ENCODE measurements at places on chromosomes 13 and 19.
A peak's percentile ranks its signal among the peaks of the same experiment; 100 is the strongest.

DNA sequence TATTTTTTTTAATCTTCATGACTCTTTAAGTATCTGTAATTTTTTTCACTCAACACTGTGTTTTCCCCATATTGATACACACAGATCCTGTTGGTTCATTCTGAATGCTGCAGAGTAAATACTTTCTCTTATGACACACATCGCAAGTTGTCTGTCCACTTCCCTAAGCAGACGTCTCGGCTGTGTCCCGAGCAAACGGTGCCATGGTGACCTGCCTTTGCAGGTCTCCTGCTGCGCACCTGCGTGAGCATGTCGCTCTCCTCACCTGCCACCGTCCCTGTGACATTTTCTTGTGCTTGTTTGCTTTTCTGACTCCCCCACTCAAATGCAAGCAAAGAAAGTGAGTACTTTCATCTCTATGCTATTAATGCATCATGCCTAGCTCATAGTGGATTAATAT, 57.8 kb downstream of the CCDC70 start:
- peak; percentile 76 for DNase-seq

DNA sequence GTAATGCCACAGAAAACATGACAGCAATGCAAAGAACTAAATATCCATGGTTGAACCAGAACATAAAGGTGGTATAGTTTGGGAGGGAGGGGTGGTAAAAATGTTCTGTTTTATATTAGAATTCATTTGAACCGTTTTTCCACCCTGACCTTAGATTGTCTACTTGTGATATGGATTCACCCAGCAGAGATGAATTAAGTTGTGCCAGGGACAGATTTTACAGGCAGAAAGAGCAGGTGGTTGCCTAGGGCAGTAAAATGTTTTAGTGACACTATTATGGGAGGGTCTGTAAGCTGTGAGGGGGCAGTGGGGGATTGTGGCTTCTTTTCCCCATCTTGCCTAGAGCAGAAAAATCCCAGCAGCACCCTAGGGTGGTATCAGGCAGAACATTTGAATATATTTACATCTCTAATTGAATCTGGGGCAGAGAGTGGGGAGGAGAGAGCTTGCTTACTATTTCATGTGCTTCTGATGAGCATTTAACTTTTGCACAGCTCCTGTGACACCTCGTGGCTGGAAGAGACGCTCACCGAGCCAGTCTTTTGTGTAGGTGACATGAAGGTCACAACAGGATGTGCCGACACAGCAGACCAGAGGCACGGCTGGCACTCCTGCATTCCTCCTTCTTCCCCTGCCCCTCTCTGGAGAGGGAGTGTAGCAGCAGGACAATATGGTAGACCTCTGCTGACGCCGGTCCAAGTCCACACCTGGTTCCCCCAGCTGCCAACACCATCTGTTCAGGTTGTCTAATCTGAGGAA, 452.3 kb downstream of the IRS2 start:
- DNase-seq, result no peak

- DNase-seq, result peak; percentile 90
These were observed 821 bp downstream of the TDRD3 start for GRCh38 chr13:60397704-60398378.

DNA sequence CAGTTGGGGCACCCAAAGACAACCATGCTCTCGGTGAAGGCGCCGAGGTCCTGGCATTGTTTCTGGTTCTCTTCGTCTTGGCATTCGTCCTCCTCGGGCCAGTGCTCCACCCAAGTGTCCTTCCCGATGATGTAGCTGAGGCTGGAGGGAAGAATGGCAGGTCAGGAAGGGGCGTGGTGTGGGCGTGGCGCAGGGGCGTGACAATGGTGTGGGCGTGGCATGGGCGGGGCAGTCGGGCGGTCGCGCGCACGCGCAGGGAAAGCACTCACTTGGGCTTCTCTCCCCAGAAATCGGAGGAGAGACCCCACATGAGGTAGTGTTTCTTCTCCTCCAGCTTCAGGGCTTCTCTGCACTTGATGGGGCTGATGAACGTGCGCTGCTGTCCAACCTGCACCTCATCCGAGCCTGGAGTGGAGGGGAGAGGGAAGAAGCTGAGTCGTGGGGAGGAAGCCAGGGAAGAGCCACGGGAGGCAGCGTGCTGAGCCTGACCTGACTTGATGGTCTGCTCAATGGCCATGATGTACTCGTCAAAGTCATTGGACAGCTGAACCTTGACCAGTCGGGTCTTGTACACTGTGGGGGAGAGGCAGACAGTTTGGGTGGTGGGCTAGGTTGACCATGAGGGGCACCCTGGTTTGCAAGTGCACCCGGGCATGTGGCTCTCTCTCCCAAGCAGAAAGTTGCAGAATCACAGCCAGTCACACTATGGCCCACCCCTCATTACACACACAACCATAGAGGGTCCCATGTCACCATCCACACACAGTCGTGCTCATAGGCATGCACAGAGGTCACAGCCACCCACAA, 8.1 kb upstream of the TNFSF14 start:
- no peak for DNase-seq

GRCh38 chr13:100214886-100215285, 126.0 kb downstream of the PCCA start:
- no peak for DNase-seq

DNA sequence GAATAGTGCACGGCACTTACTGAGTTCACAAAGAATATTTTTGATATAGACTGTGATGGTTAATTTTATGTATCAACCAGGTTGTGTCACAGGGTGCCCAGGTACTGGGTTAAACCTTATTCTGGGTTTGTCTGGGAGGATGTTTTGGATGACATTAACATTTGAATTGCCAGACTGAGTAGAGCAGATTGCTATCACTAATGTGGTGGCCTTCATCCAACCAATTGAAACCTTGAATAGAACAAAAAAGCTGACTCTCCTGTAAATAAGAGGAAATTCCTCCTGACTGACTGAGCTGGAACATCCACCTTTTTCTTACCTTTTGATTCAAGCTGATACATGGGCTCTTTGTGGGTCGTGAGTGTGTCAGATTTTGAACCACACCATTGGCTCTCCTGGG, 1424.4 kb upstream of the MIR17HG start:
- no peak for DNase-seq

GRCh38 chr13:103299079-103299478, 232.9 kb upstream of the SLC10A2 start:
- peak; percentile 32 for DNase-seq

DNA sequence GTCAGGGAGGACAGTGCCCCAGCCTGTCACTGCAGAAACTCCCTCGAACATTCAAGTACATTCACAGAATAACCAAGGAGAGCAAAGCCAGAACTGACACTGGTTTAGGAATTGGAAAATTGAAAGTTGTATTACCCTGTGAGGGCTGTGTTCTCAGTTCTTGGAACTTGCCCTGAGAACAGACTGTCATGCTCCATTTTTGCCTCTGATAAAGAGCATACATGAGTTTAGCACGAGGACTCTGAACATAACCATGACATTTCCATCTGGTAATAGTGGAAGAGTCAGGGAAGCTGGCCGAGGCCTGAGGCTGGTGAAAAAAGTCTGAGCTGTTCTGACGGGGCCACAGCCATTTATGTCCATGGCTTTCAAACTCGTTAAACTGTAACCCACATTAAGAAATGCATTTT, 15.2 kb upstream of the SLC25A30 start:
- no peak for DNase-seq

GRCh38 chr19:49432141-49433073, 7.2 kb downstream of the GFY start:
- DNase-seq, result no peak

GRCh38 chr13:79782541-79783205, 301.7 kb downstream of the NDFIP2 start:
- DNase-seq, result peak; percentile 92

GRCh38 chr19:11495481-11495880, 10.2 kb downstream of the ZNF653 start:
- no peak for DNase-seq

- no peak for DNase-seq
These were observed 21.4 kb downstream of the DZIP1 start for GRCh38 chr13:95623141-95623540.

- no peak for DNase-seq
These were observed 5.2 kb downstream of the TRIP10 start for GRCh38 chr19:6744381-6745301.

DNA sequence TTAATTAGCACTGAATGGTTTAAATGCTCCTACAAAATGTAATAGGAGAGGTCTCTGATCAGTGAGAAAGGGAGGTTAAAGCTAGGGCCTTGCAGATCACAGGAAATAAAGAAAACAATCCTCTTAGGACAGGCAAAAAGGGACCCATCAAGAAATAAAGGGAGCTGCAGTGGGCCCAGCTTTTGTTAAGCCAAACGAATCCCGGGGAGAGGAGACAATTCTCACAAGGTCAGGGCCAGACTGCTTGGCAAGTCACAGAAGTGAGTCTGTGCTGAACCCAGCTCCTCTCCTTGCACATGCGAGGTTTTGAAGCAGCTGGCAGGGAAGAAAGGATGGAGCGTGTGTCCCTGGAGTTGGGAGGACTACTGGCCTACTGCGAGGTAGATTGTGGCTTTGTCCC, 285.8 kb downstream of the COG6 start:
- no peak for DNase-seq

DNA sequence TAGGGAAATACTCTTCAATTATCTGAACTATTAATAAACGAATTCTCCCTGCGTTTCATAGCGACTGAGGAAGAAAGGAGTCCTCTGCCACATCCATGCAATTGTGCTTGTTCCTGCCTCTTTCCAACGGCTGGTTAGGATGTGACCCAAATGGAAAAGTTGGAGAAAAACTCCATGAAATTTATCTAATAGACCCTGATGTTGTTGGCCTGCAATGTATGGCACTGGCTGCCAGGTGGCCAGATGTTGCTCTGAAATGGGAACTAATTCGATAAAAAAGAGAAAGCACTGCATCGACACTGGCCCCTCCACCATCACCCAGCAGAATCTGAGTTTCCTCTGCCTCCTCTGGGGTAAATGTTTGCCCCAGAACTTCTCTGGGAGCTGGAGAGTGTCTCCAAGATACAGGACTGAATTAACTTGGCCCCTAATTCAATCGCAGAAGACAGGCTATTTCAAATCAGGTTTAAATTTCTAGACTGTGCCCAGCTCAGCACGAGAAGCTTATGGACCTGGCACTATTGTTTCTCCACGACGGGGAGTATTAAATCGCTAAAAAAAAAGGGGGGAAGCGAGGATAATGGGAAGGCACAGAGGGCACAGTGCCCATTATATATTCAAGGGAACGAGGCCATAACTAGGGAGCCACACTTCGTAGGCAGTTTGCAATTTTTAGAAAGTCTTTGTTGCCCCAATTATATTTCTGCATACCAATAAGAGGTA, 103.9 kb downstream of the ZIC5 start:
- DNase-seq, result peak; percentile 48

DNA sequence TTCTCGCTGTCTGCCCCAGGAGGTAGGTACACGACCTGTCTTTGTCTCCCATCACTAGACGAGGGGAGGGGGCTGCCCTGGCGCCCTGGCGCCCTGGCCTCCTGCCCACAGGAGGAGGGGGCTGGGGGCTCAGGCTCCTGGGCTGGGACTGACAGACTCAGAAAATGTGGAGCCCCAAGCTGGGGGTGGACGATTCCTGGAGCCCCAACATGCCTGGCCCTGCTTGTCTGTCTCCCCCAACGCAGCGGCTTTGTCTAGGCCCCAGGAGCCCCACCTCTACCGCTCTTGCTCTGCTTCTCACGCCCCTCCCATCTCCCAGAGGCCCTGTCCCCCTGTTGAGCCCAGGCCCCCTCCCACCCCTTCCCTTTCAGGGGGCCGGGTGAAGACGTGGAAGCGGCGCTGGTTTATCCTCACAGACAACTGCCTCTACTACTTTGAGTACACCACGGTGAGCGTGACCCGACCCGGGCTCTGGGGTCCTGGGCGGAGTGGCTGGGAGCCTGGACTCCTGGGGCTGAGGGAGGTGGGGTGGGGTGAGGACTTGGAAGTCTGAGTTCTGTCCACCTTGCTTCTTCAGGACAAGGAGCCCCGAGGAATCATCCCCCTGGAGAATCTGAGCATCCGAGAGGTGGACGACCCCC, 8.6 kb downstream of the CYTH2 start:
- no peak for DNase-seq

GRCh38 chr13:114136576-114136975, 4.2 kb upstream of the RASA3 start:
- no peak for DNase-seq

DNA sequence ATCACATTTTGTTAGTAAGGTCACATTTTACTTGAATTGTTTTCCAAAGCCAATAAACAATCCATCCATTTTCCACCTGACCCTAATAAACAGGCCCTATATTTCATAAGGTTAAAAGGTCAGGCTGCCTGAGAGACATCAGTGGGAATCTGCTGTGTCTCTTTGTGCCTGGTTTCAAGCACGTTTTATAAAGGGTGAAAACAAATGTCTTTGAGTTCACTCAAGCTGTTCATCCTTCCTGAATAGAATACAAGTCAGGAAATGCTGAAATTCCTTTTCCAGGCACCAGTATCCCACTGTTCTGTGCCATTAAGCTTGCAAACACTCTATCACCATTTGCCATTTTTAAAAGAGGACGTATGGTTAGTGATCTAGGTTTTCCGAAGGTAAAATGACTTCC, 67.5 kb upstream of the SPATA13 start:
- no peak for DNase-seq

GRCh38 chr13:50285283-50285682, 270.0 kb downstream of the KCNRG start:
- DNase-seq, result no peak

- no peak for DNase-seq
These were observed 1.7 kb downstream of the ZNF264 start for GRCh38 chr19:57192993-57193392.

GRCh38 chr19:2180114-2180513, 16.4 kb downstream of the DOT1L start:
- no peak for DNase-seq

DNA sequence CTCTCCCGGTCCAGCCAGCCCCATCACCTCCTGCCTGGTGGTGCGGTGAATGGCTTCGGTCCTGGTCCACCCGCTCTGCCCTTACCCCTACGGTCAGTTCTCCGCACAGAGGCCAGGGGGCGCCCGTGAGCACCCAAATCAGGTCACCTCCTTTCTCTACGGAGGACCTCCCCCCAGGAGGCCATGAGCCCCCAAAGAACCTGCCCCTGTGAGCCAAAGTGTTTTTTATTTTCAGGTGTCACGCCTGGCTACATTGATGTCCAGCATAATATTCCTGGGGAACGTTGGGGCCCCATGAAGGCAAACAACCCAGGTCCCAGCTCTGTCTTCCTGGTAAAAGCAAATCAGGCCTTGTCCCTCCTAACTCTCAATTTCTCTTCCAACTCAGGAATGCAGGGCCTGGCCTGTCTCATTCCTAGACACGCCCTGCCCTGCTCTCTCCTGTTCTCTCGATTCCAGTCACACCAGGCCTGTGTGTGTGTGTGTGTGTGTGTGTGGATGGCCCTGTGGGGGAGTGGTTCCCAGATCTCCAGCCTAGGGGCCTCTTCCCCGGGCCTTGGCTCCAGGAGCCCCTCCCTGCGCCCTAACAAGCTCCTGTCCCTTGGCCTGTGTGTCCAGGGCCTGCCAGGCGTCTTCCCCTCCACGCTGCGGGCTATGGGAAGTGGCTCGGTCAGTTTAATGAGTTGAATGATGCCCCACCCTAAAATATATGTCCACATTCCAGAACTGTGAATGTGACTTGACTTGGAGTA, 9.7 kb upstream of the GIPC1 start:
- DNase-seq, result no peak

GRCh38 chr13:30978981-30979956, 46.8 kb downstream of the TEX26 start:
- no peak for DNase-seq

All from NCI-H1417 (cell line).